Activated CD4-positive, alpha-beta T cell treated with anti-CD3 and anti-CD28 coated beads for 4 hours (primary cell): ENCODE measurements at places on chromosomes 2 and 18.

GRCh38 chr2:74045454-74045853 lies 60.7 kb downstream of the TET3 start:
- no peak for DNase-seq

- DNase-seq, result no peak
Observed at GRCh38 chr2:66866331-66867062, 431.6 kb downstream of the MEIS1 start.

DNA sequence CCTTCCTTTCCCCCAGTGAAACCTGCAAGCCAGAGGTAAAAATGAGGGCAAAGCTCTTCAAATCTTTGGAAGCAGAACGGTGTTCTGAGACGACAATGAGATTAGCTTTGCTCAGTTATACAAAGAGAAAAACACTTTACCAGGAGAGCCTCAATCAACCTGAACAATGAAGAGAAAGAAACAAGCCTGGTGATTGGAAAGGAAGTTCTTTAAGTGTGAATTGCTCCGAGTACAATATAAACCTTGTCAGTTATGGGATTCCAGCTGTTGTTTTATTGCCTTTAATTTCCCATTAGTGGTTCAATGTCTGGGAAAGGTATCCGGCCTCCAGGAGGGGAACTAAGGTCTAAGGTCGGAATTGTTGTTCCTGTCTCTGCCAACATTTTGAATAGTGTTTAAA lies 901.6 kb downstream of the EPHA4 start:
- no peak for DNase-seq

DNA sequence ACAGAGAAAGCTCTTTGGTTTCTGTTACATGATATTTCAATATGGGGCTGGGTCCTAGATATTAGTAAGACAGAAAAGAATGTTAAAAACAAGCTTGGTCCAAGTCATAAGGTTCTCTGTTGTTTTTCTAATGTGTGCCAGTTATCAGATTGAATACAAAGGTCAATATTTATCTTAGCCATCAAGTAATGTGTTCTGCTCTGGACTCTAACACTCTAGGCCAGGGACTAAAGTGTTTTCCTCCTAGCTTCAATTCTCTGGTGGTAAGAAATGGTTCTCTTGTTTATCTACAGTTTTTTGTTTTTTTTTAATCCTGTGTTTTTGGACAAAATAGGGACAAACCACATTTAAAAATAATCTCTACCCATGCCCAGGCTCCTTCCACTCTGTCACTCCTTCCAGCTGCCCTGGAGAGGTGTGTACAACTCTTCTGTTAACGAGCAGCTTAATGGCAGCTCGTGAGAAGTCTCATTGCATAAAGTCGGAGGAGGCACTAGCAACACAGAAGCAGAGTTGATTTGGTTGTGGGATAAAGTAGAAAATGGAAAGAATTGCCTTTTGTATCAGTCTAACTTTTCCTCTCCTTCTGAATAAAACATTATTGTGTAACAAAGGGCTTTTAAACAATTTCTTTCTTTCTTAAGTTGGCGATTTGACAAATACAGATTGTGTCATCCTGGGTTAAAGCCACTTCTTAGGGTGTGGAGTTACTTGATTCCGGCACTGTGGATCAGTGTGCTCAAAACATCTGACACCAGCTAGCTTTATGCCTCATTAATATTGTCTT lies 8.0 kb upstream of the SESTD1 start:
- DNase-seq, result no peak

GRCh38 chr2:71498261-71498701 lies 44.9 kb downstream of the DYSF start:
- DNase-seq, result no peak

GRCh38 chr2:48589170-48589767 lies 28.4 kb upstream of the GTF2A1L start:
- no peak for DNase-seq

- no peak for DNase-seq
Observed at GRCh38 chr2:1482981-1483380, 69.7 kb downstream of the TPO start.

DNA sequence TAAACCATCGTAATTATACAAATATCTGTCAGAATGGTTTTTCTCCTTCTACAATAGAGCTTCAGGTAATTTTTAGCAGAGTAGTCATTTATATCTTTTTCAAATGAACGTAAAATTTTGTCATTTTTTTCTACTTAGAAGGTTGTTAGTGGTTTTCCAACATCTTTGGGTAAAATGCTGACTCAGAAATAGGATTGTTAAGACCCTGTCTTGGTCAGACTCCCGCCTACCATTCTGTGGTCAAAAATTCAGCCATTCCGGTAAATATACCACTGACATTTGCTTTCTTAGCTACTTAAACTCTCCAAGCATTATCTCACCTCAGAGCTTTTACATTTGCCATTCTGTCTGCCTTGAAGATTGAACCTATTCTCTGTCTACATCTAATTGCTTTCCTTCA lies 154.1 kb upstream of the CDH19 start:
- DNase-seq, result no peak

- no peak for DNase-seq
Observed at GRCh38 chr2:223093436-223094241, 41.6 kb downstream of the KCNE4 start.

DNA sequence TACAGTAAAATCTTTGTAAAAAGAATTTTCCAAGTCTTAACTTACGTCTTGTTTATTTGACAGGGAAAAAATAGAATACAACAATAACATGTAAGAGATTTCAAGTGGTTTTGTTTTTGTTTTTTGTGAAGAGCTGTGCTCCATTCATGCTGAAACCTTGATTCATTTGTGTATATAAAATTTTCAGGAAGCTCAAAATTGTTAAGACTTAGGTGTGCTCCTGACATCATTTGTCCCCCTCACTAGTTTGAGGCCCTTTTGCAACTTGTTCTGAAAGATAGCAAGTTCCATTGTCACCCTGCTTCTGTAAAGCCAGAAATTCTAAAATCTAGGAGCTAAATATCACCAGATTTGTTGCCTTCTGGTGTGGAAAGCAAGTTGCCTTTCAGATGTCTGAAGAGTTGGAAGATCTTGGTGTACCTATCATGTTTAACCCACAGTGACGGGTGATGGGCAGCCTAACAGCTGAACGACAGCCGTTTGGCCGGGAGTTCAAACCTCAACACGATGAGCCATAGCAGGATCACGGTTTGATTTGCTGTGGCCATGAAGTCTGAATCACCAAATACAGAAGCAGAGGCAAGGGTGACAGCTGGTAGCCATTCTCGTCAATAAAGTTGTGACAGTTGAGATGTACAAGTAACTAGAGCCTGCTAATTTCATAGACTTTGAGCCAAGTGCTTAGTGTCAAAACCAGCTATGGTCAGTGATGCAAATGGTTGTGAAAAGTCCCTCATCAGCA lies 205.5 kb upstream of the SP5 start:
- no peak for DNase-seq

GRCh38 chr2:100856732-100857131 lies 36.8 kb downstream of the NPAS2 start:
- no peak for DNase-seq

- no peak for DNase-seq
Observed at GRCh38 chr2:6828299-6828584, 37.5 kb downstream of the CMPK2 start.

DNA sequence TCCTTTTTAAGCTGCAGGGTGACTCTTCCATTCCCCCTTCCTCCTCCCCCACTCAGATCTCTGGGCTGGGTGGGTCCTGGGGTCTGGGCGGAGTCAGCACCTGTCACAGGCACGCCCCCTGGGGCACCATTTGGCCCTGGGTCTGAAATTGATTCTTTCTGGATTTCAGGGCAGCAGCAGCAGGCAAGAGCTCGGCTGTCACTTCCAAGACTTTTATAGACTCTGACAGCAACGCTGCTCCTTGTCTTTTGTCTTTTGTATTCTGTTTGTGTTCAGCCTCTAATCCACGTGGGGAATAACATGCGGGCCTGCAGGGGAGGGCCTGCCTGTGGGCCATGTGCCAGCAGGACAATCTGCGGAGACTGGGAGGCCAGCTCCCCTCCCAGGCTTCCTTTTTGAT lies 3.9 kb downstream of the BOD1L2 start:
- no peak for DNase-seq

DNA sequence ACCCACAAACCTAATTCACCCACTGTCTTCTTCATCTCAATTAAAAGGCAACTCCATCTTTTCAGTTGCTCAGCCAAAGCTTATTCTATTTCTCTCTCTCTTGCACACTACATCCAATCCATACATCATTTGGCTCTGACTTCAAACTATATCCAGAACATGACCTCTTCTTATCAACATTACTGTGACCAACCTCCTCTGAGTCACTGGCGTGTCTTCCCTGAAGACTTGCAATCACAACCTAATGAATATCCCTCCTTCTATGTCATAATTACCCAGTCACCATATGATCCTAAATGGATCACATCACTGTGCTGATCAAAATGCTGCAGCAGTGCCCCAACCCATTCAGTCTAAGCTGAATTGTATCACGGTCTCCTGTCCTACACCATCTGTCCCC lies 22.6 kb upstream of the SULT1C3 start:
- DNase-seq, result no peak

DNA sequence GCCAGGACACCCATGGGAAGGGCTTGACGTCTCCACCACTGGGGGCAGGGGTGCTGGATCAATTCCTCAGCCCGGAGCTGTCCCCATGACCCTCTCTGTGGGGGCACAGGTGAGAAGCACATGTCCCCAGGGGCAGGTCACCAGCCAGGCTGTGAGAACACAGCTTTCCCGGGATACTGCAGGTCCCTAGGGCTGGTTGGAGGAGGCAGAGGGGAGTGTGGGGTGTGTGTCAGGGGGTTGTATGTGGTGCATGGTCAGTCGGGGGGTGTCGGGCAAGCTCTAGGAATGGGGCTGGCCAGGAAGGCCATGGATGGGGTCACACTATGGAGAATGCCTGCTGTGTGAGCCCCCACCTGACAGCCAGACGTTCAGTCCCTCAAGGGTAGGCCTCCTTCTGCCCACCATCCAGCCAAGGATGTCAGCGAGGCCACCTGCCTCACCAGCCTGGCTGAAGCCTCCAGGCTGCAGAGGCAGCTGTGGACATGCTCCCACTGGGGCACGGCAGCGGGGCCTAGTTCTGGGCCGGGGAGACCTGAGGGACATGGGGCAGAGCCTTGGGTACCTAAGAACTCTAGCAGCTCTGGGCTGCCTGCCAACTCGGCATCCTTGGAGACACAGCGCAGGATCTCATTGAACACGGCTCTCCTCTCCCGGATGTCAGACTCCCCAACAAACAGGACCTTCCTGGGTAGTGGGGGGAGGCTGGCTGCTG lies 10.3 kb downstream of the HS1BP3 start:
- DNase-seq, result no peak

DNA sequence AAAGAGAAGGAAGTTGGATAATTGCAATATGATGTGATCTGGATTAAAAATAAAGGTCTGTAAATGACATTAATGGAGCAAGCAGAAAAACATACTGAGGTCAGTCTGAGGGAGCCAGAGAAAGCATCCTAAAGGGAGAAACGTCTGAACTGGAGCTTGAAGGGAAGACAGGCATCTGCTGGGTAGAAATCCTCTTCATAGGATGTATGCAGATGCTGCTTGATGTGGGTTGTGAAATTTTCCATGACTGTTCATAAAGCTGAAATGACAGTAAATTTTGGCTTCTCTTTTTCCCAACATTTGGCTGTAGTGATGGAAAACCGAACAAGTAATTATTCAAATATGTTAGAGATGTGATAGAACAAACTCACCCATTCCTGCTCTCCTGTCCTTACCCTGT lies 287.6 kb downstream of the CAMKMT start:
- DNase-seq, result no peak

DNA sequence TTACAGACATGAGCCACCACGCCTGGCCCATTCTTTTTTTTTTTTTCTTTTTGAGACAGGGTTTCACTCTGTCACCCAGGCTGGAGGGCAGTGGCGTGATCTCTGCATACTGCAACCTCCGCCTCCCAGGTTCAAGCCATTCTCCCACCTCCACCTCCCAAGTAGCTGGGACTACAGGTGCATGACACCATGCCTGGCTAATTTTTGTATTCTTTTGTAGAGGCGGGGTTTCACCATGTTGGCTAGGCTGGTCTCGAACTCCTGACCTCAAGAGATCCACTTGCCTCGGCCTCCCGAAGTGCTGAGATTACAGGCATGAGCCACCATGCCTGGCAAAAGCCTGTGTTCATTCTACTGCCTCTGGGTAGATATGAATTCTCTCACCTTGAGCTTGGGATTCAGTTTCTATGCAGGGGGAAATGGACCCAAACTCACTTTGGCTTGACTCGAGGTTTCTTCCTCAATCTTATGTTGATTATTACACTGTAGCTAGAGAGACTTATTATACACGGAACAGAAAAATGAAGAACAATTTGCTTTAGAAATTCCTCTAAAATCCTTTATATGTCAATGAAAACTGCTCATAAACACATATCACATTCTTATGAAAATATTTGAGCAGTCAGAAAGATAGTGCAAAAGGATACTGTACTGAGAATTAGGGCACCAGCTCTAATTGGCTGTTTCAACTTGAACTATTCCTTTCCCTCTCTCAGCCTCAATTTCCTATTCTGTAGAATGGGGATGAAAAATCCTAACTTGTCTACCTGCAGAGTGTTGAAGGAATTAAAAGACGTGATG lies 252.3 kb downstream of the MYCN start:
- no peak for DNase-seq

DNA sequence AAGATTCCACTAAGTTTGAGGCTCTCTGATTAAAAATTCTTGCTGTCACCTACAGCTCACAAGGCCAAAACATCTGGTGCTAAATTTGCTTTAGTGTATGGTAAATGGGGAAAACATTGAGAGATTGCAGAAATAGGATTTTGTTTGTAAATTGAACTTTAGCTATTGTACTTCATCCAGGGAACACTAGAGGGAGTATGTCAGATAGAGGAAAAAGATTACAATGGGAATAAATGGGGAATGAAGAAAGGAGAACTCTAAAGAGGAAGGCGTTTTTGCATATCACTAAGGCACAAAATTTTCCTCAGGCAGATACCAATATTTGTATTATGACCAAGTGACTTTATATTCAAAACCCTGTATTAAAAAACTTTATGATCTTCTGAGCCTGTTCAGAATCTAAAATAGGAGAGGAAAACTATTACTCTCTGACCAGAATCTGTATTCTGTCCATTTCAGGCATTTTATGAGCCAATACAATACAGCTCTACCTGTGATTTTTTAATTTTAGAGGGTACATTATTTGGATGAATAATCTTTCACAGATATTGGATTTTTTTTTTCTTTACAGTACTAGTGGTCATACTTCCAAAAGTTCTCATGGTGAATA lies 52.3 kb upstream of the ITGB6 start:
- no peak for DNase-seq

GRCh38 chr18:2325308-2325849 lies 245.9 kb downstream of the METTL4 start:
- no peak for DNase-seq

- DNase-seq, result no peak
Observed at GRCh38 chr2:195317550-195317949, 339.5 kb upstream of the SLC39A10 start.

- no peak for DNase-seq
Observed at GRCh38 chr2:218485986-218486667, 67.2 kb downstream of the VIL1 start.

- DNase-seq, result no peak
Observed at GRCh38 chr2:17251171-17251570, 267.1 kb downstream of the RAD51AP2 start.

- no peak for DNase-seq
Observed at GRCh38 chr2:27920148-27920885, 29.8 kb downstream of the BABAM2 start.
